ENCODE measurements at places on chromosomes 7 and 10.

GRCh38 chr7:68107968-68108367 lies 1111.3 kb downstream of the TYW1 start:
- no peak for DNase-seq

GRCh38 chr7:150953061-150953997 lies 24.8 kb downstream of the KCNH2 start:
- DNase-seq: no peak

DNA sequence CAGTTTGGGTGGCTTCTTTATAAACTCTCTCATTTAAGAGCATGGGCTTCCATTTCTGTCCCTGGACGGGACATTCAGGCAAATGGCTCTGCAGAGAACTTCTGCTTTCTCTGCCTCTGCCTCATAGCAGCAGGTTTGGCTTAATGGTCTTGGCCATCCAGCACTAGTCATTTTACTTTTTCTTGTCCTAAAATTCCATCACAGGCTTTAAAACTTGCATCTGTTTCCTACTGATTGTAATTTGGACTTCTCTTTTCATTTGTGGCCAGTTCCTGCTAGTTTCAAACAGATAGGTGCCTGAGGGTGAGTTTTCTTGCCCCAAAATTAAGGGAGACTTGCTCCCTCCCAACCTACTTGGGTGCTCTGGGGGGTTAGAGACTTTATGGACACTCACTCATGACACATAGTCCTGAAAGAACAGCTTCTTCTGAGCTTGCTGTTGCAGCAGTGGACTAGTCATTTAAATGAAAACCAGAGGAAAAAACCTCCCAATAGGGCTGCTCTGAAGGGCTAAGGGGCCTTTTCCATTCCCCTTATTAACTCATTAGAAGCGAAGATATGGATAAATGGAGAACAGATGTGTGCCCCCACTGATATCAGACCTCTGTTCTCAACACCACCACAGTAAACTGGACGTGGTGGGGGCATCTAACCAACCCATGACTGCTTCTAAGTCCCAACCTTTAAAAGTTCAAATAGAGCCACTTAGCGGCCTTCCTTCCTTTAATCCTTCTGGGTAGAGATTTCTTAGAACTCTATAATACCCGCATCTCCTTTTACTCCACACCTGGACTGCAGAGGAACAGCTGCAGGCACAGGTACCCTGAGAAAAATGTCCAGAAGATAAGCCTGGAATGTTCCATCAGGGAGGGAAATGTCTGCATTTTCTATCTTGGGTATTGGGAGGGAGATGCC lies 38.8 kb downstream of the SVOPL start:
- no peak for DNase-seq

GRCh38 chr7:13745530-13745929 lies 243.9 kb downstream of the ETV1 start:
- DNase-seq: no peak

GRCh38 chr7:1210321-1210978 lies 22.2 kb upstream of the UNCX start:
- no peak for DNase-seq

- DNase-seq: no peak
These were observed 686.9 kb downstream of the AUTS2 start for GRCh38 chr7:70285187-70285586.

Data from NCI-H2227 treated with DMSO at 0.1 percent for 48 hours (cell line).